ENCODE measurements at places on chromosomes 4 and X.
A peak's percentile ranks its signal among the peaks of the same experiment; 100 is the strongest.

- DNase-seq = no peak
Observed at GRCh38 chr4:38111024-38111423, 150.8 kb downstream of the PTTG2 start.

- no peak for DNase-seq
Observed at GRCh38 chrX:104712515-104712914, 146.5 kb downstream of the IL1RAPL2 start.

GRCh38 chr4:113026556-113026955, 22.9 kb upstream of the ANK2 start:
- peak; percentile 44 for DNase-seq

DNA sequence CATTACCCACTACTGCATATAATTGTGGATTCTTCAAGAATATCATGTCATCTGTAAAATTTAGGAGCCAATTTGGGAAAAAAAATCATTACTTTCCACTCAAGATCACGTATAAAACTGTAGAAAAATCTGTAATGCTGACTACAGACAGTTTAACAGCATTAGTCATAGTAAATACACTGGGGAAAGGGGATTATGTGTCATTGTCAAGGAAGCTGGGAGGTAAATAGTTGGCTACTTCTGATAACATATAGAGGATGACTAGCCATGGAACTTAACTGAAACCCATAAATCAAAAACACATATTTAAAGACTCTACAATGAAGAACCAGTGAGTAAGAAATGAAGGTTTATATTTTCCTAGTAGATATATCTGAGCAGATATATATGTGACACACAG, 1666.4 kb upstream of the IGFBP7 start:
- DNase-seq = no peak

- peak; percentile 31 for DNase-seq
Observed at GRCh38 chr4:26238778-26239679, 81.8 kb upstream of the RBPJ start.

GRCh38 chr4:16824278-16824806, 74.1 kb downstream of the LDB2 start:
- no peak for DNase-seq

GRCh38 chr4:149047368-149047767, 605.2 kb upstream of the NR3C2 start:
- DNase-seq = peak; percentile 20

DNA sequence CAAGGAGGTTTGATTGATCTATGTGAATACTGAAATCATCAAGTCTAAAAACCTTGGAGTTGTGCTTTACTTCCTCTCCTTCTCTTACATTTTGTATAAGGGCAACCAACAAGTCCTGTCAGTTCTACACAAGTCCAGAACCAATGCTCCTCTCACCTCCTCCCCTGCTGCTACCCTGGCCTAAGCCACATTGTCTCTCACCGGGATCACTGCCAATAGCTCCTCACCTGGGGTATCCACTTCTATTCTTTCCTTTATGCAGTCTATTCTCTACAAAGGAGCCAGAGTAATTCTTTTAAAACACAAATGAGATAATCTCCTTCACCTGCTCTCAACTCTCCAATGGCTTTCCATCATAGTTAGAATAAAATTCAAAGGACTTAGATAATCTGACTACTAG, 13.3 kb upstream of the ARHGEF6 start:
- no peak for DNase-seq

GRCh38 chr4:8177552-8177951, 18.9 kb upstream of the ABLIM2 start:
- DNase-seq = no peak

GRCh38 chr4:39763714-39764572, 66.0 kb downstream of the UBE2K start:
- DNase-seq = no peak

DNA sequence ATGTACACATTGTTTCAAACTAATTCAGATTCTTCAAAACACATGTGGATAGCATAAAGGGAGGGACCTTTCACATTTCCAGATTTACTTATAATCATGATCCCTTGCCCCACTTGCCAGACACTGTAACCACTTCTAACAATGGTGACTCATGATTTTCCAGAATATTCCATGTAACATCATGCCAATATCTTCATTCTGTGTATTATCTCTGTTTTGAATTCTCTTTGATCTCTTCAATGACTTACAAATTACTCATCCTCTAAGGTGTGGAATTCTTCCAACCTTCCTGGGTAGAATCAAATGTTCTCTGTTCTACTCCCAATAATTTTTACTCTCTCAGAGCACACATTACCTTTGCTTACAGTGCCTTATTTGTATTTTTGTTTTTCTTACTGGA, 517.1 kb downstream of the PCDH7 start:
- DNase-seq = no peak

- DNase-seq = no peak
Observed at GRCh38 chr4:138835832-138836533, 179.6 kb upstream of the NOCT start.

DNA sequence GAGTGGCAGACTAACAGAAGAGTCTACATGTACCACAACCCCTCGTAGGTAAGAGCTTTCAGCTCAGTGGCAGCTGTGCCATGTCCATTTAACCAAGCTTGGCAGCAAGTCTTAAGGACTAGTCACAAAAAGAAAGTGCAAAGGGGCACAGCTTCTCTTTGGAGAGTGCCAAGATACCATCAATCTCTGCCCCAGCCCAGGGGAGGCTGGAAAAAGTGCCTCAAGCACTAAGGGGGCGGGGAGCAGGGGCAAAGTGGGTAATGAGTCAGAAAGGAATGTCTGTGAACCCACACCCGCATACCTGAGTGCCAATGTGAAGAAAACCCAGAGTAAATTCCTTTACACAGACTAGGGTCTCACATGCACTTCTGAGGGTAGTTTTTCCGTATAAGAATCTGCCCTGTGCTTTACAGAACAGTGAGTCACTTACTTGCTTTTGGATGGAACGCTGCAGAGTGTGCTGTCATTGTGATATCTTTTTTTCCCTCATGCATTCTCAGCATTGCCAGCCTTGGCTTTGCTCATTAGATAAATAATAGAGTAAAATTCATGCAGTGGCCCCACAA, 219.8 kb downstream of the ZNF674 start:
- peak; percentile 56 for DNase-seq

- no peak for DNase-seq
Observed at GRCh38 chr4:6916587-6917460, 7.2 kb downstream of the TBC1D14 start.

- no peak for DNase-seq
Observed at GRCh38 chr4:7624396-7624980, 189.8 kb upstream of the PSAPL1 start.

DNA sequence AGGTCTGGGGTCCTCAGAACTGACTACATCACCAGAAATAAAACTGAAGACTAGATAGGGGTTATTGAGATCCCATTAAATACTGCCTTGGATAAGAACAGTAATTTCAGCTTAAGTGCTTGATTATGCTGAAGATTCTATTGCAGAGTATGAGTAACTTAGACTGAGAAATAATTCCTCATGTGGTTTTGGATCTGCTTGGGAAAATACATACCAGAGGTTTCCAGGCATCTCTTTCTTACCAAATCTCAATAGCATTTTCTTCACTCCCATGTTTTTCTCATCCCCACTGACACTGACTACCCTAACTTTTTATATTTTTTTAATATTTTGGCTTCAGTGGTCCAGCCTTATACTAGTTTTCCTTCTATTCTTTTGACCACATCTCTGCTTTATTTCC, 92.0 kb upstream of the TEX13D start:
- DNase-seq = peak; percentile 29

- no peak for DNase-seq
Observed at GRCh38 chrX:45454290-45454689, 253.6 kb upstream of the DIPK2B start.

DNA sequence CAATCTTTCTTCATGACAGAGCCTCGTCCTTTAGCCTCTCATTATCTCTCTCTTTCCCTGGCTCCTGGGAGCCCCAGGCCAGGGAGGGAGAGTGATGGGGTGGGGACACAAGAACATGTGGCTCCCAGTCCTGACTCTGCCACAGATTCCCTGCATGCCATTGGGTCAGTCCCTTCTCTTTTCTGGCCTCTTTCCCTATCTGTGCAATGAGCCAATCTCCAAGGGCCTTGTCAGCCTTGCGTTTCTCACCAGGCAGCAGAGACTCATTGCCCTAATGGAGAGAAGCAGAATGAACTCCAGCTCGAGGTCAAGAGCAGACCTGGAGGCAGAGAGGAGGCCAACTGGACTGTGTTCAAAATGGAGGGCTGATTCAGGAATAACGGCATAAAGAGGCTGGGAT, 38.4 kb upstream of the PJA1 start:
- peak; percentile 14 for DNase-seq

- no peak for DNase-seq
Observed at GRCh38 chr4:94349193-94349592, 6.6 kb upstream of the HPGDS start.

DNA sequence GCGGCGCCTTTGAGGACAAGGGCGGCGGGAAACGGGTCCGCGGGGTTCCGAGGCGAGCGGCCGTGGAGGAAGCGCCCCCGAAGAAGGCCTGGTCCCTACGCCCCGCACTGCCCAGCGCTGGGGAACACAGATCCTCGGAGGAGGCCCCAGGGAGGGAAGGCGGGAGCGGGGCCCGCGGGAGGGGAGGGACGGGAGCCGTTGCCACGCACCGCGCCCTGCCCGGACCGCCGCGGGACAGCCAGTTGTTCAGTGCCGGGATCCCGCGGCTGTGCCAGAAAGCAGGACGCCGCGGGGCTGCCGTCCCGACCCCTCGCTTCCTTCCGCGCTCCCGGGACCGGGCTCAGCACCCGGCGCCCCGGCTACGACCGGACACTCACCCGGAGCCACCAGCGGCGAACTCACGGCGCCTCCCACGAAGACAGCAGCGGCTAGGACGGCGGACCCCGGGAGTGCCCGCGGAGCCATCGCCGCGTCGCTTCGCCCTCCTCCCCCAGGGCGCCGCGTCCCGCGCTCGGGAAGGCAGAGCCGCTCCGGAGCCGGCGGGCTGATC, 278 bp downstream of the RELL1 start:
- DNase-seq = peak; percentile 69

GRCh38 chrX:1673337-1673736, 58.5 kb downstream of the ASMT start:
- peak; percentile 43 for DNase-seq

DNA sequence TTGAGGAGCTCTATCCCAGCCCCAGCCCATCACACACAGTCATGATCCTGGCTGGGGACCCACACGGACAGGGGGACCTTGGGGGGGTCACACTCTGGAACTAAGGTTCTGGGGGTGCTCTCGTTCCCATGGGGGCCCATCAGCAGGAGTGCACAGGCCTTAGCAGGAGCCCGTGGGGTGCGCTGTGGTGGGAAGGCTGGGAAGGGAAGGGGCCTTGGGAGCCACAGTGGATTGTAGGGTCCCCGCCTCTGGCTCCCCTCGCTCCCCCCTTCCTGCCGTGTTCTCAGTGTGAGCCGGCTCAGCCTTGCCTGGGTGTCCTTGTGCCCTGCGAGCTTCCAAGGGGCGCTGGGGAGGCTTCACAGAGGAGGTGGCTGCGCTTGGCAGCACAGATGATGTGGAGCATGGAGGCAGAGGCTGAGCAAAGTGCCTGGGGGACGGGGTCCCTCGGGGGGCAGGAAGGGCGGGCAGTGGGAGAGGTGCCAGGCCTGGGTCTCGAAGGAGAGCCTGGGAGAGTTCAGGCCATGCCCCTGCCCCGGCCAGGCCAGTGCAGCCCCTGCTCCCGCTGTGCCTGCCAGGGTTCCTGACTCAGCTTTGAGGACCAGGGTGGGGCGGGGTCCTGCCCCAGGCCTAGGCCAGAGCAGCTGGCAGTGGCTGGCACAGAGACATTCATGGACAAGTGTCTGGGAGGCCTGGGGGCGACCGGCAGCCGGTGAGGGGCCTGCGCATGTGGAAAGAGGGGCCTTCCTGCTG, 5.5 kb upstream of the HGFAC start:
- DNase-seq = no peak

DNA sequence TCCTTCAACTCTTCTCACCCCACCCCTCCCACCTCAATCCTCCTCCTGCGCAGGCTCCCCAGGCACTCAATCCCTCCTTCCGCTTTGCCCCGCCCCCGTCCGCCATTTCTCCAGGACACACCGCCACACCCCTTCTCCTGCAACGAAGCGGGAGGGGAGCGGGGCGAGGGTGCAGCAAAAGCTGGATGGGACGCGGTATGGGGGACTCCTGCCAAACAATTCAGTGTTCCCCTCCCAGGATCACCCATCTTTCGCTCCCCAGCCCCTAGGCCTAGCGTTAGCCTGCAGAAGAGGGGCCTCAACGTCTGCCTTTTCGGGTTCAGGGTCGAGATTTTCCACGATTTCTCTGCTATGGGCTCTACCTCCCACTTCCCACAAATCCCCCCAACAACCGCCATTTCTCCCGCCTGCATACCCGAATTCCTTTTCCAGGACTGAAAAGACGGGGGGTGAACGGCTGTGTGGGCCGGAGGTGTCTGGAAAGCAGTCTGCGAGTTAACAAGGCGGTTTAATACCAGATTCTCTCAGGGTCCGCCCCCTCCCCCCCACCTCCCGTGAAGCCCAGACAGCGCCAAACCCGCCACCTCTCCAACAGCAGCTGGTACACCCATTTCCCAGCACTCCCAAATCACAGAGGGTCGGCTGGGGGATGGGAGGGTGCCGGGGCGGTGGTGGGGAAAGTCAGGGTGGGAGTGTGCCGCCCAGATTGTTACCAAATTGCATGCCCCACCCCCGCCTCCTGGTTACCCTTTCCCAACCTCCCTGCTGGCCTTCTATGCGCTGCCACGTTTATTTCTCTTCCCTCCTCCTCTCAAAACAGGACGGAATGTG, 774 bp downstream of the ARMCX2 start:
- DNase-seq = peak; percentile 86

GRCh38 chrX:143536176-143536575, 18.9 kb upstream of the SPANXN3 start:
- no peak for DNase-seq

DNA sequence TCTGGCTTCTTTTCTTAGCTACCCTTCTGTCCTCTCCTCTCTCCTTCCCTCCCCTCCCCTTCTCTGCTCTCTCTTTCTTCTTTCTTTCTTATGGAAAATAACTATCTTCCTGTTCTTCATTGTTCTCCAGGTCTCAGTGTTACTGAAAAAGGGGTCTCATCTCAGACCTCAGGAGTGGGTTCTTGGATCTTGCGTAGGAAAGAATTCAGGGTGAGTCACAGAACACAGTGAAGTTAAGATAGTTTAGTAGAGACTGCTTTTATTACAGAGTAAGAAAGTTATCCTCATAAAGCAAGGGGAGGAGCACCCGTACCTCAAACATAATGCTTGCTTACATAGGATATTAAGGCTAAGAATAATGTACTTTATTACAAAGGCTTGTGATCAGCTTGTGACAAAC, 31.8 kb upstream of the CWH43 start:
- no peak for DNase-seq

- no peak for DNase-seq
Observed at GRCh38 chrX:46465203-46465602, 80.0 kb downstream of the ZNF674 start.

GRCh38 chr4:173121076-173121561, 47.5 kb upstream of the GALNT7 start:
- DNase-seq = peak; percentile 30

DNA sequence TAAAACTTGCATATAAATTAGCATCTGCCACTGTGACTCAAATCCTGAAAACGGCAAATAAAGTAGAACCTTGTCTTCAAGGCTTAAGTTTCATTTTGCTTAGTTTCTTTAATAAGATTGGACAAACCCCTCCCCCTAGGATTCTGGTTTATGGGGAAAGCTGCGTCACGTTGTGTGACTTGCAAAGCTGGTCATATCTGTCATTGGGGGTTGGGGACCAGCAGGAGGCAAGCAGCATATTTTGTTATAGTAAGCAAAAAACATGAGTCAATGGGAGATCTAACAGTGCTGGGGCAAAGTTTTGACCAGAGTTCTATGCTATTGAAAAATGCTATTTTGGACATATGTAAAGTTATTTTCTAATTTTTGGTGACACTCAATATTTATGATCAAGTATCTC, 407.3 kb downstream of the PCDH18 start:
- DNase-seq = peak; percentile 61
